T-helper 2 cell (primary cell): ENCODE measurements at places on chromosomes 5 and 9.

DNA sequence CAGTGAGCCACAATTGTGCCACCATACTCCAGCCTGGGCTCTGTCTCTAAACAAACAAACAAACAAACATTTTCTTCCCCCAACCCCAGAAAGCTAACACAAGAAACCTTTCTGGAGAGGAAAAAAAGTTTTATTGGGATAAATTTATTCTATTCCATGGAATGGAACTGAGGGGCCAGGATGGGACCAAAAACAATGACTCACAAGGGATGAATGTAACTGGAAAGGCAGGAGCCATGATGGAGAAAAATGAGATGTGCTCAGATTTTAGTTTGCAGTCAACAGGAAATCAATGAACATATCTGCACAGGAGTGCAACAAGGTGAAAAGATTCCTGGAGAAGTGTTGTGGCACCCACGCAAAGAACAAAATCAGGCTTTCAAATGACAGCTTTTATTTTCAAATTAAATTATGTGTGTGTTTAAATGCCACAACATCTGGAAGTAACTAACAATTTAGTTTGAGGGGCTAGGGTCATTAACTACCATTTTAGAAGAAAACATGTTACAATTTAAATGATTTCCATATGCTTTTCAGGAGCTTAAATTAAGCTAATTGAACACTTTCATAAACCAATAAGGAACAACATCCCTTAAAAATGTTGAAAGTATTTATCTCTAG, 208.6 kb downstream of the TSSK1B start:
- no peak for DNase-seq

DNA sequence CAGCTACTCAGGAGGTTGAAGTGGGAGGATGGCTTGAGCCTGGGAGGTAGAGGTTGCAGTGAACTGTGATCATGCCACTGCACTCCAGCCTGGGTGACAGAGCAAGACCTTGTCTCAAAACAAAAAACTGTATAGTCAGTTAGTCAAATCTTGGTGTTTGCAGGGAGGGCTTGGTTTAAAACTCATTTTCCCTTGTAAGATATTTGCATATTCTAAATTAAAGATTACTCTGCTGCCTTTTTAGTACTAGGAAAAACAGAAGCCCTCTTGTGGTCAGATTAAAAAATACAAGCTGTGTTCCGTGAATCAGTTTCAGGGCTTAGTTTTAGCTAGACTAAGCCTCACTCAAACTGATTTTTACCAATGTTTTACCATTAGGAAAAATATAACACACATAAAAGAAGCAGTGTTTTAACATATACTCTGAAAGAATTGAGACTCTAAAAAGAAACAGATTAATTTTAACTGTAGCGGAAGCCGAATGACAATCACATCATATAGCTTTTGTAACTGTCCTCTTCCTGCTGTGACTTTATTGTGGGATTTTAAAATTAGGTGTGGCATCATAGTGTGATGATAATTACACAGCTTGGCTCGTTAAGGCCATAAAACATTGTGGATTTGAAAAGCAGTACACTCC, 84.9 kb upstream of the BASP1 start:
- DNase-seq: no peak

DNA sequence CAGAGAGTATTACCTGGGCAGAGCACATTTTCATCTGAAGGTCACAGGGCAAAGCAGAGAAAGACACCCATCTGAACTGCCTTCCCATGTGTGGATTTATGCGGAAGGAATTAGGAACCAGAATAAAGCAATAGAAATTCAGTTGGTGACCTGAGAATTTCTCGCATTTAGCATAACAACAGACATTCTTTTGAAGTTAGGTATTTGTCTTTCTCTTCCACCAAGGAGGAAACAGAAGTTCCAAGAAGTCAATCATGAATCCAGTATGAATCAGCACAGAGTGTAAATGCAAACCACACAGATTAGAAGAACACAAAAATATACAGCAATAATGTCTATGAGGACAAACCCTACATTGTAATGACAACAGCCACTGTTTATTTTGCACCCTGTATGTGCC, 515.2 kb upstream of the BRINP1 start:
- DNase-seq: no peak

DNA sequence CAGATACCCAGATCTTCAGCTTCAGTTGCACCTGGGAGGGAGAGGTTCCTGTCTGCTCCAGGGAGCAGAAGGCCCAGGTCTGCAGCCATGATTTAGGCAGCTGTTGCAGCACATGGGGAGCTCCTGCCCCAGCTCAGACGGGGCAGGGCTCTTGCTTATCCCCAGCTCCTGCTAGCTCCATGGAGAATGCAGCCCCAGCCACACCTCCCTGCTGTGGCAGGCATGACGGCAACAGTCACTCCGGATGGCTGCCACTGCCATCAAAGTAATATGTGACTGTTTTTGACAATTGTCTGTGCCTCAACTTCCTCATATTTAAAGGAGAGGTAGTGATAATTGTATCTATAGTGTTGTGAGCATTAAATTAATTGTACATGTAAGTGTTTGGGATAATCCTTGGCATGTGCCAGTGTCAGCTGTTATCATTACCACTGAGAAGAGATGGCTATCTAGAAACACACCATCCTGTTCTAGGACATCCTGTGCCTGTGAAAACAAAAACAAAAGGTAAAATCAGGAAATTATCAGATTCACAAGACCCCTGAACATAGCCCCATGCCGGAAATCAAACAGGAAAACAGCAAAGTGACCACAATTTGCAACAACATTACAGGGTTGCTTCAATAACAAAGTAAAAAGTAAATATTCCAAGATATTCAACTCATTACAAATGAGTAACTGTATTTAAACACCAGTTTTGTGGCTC, 1048.8 kb upstream of the ACO1 start:
- DNase-seq: no peak

DNA sequence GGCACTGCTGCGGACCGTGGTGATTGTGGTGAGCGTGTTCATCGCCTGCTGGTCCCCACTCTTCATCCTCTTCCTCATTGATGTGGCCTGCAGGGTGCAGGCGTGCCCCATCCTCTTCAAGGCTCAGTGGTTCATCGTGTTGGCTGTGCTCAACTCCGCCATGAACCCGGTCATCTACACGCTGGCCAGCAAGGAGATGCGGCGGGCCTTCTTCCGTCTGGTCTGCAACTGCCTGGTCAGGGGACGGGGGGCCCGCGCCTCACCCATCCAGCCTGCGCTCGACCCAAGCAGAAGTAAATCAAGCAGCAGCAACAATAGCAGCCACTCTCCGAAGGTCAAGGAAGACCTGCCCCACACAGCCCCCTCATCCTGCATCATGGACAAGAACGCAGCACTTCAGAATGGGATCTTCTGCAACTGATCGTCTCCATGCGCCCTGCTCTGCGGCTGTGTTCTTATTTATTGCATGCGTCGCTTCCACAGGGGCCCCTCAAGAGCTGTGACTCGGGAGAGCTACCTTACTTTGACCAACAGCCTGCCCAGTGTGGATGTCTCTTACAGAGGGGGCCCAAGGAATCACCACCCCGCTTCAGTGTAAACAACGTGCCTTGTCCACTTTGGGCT, 10.8 kb downstream of the S1PR3 start:
- DNase-seq: no peak

- DNase-seq: peak; percentile 25
These were observed 69.3 kb upstream of the NIPAL4 start for GRCh38 chr5:157390551-157391297.

GRCh38 chr5:11854936-11855335, 49.3 kb downstream of the CTNND2 start:
- DNase-seq: no peak

DNA sequence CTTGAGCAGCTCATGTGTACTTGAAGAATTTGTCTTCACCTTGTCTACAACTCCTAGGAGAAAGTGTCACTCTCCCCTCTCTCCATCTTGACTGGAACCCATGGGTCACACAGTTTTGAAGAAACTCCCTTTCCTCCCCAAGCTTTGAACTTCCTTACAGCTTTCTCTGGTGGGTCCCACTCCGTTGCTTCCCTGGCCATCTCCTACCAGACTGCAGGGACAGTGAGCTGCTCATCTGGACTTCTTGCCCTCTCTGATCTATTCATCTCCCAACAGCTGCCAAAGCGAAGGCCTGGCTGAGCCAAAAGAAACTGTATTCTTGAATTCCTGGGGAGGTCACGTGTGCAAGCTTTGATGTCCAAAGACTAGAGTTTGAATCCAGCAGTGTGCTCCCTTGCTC, 22.7 kb upstream of the CXCL14 start:
- no peak for DNase-seq

GRCh38 chr5:156838961-156839360, 11.1 kb upstream of the PPP1R2B start:
- DNase-seq: no peak

GRCh38 chr9:84677080-84677479, 7.6 kb downstream of the NTRK2 start:
- no peak for DNase-seq

GRCh38 chr5:74673011-74673790, 11.8 kb upstream of the HEXB start:
- DNase-seq: peak; percentile 24

GRCh38 chr5:154076240-154076922, 37.6 kb downstream of the MFAP3 start:
- no peak for DNase-seq

DNA sequence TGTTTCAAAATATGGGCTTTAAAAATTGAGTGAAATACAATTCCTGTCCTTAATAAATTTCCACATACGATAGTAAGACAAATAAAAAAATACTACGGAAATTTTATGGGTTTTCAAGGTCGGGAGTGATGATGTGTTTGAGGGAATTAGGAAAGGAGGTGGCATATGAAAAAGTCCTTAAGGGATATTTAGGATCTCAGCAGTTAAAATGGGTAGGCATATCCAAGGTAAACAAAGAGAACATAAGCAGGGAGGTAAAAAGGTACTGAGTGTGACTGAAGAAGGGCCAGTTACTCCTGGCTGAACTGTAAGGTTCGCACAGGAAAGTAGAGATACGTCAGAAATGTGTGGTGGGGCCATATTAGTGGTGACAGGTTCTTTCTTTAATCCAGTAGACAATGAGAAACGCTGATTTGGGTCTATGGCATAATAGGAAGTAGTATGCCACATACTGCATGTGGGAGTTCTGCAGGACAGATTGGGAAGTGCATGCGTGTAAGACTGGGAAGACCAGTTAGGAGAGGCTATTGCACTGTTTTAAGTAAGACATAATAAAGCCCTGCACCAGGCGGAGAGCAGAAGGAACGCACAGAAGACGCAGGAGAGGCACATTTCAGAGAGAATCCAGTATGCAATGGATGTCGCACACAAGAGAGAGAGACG, 937 bp upstream of the HMGCR start:
- no peak for DNase-seq

GRCh38 chr9:96557921-96558320, 61.7 kb downstream of the CDC14B start:
- no peak for DNase-seq

DNA sequence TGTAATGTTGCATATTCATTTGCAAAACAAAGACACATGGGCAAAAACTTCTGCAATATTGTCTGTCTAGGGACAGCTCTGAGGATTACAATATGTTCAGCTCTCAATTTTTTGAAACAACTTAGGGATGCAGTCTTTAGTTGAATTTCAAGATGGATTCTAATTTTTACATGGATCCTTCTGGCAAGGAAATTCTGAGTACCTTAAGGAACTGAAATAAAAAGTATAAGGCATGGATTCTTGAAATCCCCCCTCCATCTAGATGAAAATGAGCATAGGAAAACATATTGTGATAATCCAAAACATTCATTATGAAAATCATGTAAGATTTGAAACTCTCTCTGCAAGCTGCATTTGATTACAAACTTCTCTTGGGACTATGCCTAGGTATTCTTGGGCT, 568.6 kb downstream of the CETN3 start:
- no peak for DNase-seq

DNA sequence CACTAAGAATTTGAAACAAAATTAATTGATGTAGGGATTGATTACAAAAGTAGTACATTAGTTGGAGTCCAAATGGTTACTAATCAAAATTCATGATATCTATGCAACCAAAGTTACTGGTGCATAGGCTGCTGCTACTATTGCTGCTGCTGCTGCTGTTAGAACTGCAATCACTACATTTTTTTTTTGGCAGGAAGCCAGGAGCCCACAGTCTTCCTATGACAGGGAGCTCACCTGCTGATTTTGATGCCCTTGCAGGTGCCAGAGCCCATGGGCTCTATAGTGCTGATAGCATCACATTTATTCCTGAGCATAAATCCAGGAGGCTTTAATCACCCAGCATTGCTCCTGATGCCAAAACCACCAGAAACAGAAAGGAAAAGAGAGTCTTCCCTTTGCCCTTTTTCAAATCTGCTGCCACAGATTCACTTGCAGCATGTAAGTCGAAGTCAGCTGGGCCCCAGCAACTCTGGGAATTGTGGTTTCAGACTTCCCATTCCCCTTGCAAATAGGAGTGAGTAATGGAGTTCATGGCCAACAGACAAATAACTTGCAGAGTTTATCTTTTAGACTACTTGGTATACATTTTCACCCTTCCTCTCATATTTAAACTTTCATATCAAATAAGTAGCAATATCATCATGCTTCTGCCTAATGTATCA, 17.6 kb downstream of the SLCO6A1 start:
- no peak for DNase-seq

- DNase-seq: no peak
These were observed 62.0 kb upstream of the GGTA1 start for GRCh38 chr9:121561385-121562222.

DNA sequence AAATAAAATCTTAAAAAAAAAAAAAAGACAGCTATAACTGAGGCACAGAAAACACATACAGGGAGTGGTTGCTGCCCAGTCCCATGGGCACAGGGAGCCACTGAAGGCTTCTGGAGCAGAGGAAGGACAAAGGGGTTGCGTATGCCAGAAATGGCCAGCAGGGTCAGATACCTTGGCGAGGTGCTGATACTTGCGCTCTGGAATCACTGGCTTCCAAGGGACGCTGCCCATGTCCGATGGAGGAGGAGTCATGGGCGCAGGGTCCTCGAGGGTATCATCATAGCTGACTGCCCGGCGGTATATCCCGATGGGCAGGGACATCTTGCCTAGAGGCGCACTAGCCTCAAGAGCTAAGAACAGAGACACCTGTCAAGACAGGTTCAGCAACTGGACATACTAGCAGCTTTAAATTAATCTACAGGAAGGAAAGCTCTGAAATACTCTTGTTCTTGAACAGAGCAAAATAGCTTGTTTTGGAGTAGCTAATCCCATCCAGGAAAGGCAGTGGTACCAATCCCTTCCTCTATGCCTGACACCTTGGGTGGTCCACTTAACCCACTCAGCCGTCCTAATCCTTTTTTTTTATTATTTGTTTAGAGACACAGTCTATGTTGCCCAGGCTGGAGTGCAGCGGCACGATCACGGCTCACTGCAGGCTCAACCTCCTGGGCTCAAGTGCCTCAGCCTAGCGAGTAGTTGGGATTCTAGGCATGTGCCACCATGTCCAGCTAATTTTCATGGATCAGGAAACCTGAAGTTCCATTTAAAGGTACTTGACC, 6.0 kb downstream of the KIAA1191 start:
- DNase-seq: no peak

GRCh38 chr9:131272212-131272611, 4.1 kb downstream of the FAM78A start:
- DNase-seq: no peak

DNA sequence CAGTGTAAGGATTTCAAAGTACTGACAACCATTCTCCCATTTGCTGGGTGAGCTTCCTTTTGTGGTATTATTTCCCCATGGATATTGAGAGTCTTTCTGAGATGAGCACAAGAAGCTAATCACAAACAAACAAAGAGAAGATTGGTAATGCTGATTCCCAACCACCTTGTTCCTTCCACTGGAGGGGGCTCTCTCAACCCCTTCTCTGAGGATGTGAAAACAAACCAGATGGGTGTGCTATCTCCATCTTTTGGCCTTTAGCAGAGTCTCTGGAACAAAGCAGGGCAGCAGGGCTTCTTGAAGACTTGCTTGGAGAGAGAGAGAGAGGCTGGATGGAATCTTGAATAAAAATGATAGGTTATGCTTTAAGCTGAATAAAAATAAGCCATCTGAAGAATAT, 576.7 kb upstream of the ZNF462 start:
- no peak for DNase-seq
